Activated naive CD4-positive, alpha-beta T cell treated with Interleukin-2 at 50 U/mL for 16 hours (primary cell): ENCODE measurements at places on chromosomes 6 and 20.

DNA sequence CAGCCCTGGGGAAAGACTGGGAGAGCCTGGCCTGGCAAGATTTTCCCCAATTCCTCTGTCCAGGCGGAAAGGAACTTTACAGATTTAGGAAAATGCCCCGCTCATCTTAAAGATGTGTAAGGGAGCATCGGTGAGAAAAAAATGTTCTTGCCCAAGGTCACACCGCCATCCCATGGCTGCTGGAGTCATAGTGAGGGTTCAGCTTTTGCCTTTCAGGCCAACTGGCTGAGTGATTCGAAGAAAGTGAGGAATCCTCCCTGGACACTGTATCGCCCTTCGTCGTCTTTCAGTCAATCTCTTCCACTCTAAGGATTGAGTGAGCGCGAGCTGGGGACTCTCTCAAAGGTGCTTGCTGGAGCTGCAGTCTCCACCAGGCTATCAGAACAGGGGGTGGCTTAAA is 1.4 kb downstream of the WFDC2 start:
- no peak for DNase-seq

DNA sequence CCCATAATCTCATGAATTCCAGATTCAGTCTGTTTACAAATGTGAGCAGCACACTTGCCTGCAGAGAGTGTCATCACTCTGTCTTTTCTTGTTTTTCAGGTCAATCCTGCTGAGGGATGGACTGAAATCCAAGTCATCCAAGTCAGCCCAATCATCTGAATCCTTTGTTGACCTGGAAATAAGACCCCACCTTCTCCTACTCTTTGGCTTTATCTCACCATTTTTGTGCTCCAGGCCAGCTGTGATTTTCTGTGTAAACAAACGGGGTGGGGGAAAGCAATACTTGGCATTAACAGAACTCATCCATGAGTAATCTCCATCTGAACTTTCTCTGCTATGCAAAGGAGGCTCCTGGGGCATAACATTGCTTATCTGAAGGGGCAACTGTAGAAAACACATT is 16.9 kb upstream of the GSTA4 start:
- no peak for DNase-seq

GRCh38 chr6:42084889-42085288 is 34.6 kb downstream of the TAF8 start:
- no peak for DNase-seq

DNA sequence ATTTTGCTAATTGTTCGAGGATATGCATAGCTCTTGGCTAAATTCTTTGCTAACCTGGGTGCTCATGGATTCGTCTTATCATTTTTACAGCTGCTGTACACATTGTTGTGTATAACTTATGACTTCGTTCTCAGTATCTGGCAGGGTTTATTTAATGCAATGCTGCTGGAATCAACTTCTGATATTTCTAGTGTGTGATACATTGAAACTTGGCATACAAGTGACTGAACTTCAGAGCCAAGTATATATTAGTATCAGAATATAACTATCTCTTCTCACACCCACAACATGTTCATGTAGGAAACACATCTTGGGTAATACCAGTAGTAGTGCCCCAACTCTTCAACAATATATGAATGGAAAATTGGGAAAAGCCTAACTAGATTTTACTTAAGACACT is 764.2 kb downstream of the TENT5A start:
- no peak for DNase-seq

DNA sequence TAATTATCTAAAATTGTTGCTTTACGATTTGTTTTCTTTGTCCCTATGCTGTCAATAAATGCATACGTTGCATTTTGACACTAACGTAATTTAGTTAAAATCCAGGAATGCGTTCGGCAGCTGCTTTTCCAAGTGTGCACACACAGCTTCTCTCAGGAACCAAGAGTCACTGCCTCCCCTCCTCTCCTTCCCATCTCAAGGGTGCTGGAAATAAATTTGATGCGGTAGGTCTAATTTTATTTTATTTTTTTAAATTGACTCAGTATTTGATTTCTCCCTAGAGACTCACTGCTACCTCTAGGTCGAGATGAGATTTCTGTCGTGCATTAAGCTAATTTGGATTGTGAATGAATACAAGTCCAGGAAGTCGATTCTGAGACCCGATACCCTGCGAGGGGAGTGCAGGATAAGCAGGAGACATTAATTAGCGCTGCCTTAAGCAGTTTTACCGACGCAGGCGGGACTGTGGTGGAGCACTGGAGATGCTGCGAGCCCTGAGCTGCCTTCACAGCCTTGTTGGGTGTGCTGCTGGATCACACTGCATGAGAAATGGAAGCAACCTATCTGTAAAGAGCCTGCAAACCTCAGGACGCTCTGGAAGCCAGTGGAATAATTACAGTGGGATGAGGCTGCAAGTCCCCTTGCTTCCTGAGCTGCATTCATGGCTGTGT is 381.2 kb downstream of the C6orf118 start:
- DNase-seq: no peak

GRCh38 chr6:148323344-148323743 is 19.3 kb upstream of the SASH1 start:
- no peak for DNase-seq

GRCh38 chr6:6057442-6058053 is 50.8 kb upstream of the NRN1 start:
- no peak for DNase-seq

DNA sequence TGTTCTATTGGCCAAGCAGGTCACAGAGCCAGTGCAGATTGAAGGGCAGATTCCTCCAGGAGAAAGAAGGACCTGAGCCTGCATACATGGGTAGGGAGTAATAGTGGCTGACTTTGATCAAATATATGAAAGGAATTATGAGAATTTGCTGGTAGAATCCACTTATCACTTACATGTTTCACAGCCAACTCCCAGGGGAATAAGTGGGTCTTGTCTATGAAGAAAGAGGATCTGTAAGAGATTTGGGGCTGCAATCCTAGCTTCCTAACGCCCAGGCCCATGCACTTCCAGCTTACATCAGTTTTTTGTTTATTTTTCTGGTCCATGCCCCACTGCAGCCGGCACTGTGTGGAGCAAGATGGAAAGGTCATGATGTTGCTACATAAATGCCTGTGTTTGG is 107.9 kb upstream of the SYNDIG1 start:
- no peak for DNase-seq
